Upper lobe of left lung (tissue), 6 donors: ENCODE measurements at places on chromosomes 4 and X. TPM values are rescaled to one million over a fixed set of nuclear protein-coding genes. Genes with fewer than 3 reads are reported as not detected.

DNA sequence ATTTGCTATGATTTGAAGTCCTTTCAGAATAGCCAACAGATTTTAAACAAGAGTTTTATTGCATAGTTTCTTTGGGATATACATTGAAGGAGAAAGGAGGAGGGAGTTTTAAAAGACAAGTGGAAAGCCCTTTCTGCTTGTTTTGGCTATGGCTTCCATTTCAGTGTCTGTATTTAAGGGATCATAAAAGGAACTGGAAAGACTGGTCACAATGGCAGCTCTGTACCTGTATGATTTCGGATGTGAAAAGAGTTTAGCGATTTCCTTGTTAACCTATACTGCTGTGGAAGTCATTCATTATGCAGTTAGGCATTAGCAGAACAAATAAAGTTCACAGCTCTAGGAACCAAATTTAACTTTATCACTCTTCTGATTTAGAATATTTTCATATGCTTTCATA lies 60.7 kb downstream of the TET2 start:
- H3K4me3 ChIP-seq: no peak overlapping the region
- no peaks in the 10 kb centered on the region for H3K4me1 ChIP-seq
- no peaks in the 10 kb centered on the region for H3K36me3 ChIP-seq
- no peaks in the 10 kb centered on the region for H3K27me3 ChIP-seq
- H3K27ac ChIP-seq: no peak overlapping the region

DNA sequence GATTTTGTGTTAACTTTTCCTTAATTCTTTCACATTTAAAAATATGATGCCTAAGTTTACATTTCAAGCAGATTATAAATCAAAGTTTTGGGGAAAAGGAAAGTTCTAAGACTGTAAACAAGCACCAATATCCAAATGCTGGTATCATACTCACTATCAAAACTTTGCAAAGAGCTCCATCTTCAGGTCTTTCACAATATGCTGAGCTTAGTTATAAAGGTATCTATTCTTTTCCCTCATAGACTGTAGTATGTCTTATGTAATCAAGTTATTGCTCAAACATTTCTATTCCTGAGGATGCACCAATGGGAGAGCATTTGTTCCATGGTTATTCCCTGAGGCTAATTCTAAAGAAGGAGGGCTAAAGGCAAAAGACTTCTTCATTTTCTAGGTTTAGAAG lies 207.9 kb upstream of the FAM241A start:
- H3K27me3 ChIP-seq: no peaks in the 10 kb centered on the region
- H3K4me3 ChIP-seq: no peak overlapping the region
- no peak overlapping the region for H3K27ac ChIP-seq
- no peaks in the 10 kb centered on the region for H3K4me1 ChIP-seq
- no peak for DNase-seq
- H3K36me3 ChIP-seq: no peaks in the 10 kb centered on the region

DNA sequence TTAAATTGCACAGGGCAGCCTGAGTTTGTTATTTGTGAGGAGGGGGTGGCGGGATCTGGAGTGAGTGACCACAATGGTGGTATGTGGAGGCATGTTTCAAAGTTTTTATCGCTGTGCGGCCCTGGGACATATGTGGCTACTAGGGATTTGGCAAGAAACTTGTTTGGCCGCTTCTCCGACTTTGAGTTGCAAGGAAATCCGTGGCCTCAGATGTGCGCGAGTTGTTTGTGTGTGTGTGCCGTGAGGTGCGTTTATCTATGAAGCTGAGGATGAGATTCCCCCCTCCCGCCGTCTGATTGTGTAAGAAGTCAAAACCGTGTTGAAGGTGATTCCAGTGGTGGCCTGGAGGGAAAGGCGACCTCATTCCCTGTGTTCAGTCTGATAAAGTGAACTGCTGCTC lies 1.4 kb downstream of the JADE3 start:
- no peaks in the 10 kb centered on the region for H3K27me3 ChIP-seq
- no peak overlapping the region for H3K27ac ChIP-seq
- no peaks in the 10 kb centered on the region for H3K4me1 ChIP-seq
- peak overlapping the region; percentile 20 for H3K4me3 ChIP-seq
- DNase-seq: peak; percentile 29

CPE gene
- 11.3 TPM for total RNA-seq

- no peak for DNase-seq
- no peak overlapping the region for H3K27ac ChIP-seq
- no peaks in the 10 kb centered on the region for H3K4me1 ChIP-seq
- no peaks in the 10 kb centered on the region for H3K36me3 ChIP-seq
- H3K4me3 ChIP-seq: no peak overlapping the region
Measured at GRCh38 chr4:111480510-111480909, 664.7 kb upstream of the FAM241A start.

DNA sequence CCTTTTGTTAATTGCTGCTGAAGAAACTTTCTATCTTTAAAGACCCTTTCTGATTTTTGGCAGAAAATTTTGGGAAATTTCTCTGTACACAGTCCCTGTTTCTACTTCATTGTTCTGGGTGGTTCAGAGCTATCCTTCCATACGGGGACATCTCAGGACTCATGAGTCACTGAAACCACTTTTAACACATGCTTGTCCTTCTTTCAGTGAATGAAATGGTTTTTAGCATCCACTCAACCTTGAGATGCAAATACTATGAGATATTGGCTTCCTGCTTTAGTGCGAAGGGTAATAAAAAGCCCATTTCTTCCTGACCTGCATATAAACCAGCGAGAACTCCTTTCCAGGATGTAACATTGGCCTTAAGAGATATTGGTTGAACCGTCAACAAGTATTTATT lies 158.0 kb downstream of the REPS2 start:
- no peaks in the 10 kb centered on the region for H3K36me3 ChIP-seq
- no peaks in the 10 kb centered on the region for H3K4me1 ChIP-seq
- H3K27ac ChIP-seq: no peak overlapping the region
- no peaks in the 10 kb centered on the region for H3K27me3 ChIP-seq

DNA sequence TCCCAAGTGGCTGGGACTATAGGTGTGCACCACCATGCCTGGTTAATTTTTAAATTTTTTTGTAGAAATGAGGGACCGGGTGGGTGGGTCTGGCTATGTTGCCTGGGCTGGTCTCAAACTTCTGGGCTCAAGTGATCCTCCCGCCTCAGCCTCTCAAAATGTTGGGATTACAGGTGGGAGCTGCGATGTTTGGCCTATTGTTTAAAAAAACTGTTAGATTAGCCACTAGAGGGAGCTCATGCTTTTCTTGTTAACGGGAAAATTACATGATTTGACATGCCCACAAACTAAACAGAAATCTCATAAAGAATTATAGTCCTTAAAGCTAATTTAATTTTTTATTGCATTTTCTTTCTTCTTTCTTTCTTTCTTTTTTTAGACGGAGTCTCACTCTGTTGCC lies 5.0 kb upstream of the SDAD1 start:
- H3K36me3 ChIP-seq: no peaks in the 10 kb centered on the region
- peaks cover 5% of the 10 kb centered on the region for H3K4me1 ChIP-seq
- no peak overlapping the region for H3K4me3 ChIP-seq
